H9 (cell line): ENCODE measurements at places on chromosomes 16 and 17. TPM values are rescaled to one million over a fixed set of nuclear protein-coding genes. Genes with fewer than 3 reads are reported as not detected.

- H3K36me3 ChIP-seq = no peaks in the 10 kb centered on the region
- no peak overlapping the region for H3K4me3 ChIP-seq
- no peaks in the 10 kb centered on the region for H3K4me1 ChIP-seq
- no peak for DNase-seq
- peaks cover 12% of the 10 kb centered on the region for H3K27me3 ChIP-seq
- no peak overlapping the region for H3K27ac ChIP-seq
Observed at GRCh38 chr17:80569924-80570323, 25.3 kb downstream of the RPTOR start.

Gene HASPIN
- total RNA-seq = 26.6 and 26.7 TPM in 2 replicates

- H3K4me3 ChIP-seq = no peak overlapping the region
- DNase-seq = no peak
- H3K27ac ChIP-seq = no peak overlapping the region
- H3K4me1 ChIP-seq = peaks cover 5% of the 10 kb centered on the region; the same call in 1 of the 2 replicates
- no peaks in the 10 kb centered on the region for H3K27me3 ChIP-seq
Observed at GRCh38 chr16:24204150-24204665, 51.9 kb upstream of the CACNG3 start.

DNA sequence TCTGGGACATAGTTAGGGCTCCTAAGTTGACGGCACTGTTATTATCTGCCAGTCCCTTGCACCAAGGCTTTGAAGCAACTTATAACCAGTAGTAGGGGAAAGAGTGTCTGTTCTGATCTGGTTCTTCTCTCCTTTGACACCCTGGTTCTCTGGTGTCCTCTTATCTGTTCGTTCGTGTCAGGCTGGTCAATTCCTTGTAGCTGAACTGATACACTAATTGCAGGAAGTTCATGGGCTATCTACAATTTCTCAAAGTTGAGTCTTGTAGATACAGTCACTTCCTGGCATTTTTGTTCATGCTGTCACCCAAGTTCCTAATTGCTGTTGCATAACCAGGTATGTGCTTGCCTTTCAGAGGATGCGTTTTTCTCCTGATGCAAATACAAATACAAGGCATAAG is 17.3 kb upstream of the MYO1D start:
- H3K36me3 ChIP-seq = no peaks in the 10 kb centered on the region
- H3K4me3 ChIP-seq = no peak overlapping the region
- no peaks in the 10 kb centered on the region for H3K4me1 ChIP-seq
- H3K27me3 ChIP-seq = no peaks in the 10 kb centered on the region
- DNase-seq = no peak

Gene NPIPA3
- 1.1 and 1.3 TPM in 2 replicates for total RNA-seq

Gene RRAD
- total RNA-seq = 0.44 and 0.72 TPM in 2 replicates

Gene ST6GALNAC1
- not detected in 2 replicates for total RNA-seq

Gene METTL22
- 48.9 and 51.9 TPM in 2 replicates for total RNA-seq

DNA sequence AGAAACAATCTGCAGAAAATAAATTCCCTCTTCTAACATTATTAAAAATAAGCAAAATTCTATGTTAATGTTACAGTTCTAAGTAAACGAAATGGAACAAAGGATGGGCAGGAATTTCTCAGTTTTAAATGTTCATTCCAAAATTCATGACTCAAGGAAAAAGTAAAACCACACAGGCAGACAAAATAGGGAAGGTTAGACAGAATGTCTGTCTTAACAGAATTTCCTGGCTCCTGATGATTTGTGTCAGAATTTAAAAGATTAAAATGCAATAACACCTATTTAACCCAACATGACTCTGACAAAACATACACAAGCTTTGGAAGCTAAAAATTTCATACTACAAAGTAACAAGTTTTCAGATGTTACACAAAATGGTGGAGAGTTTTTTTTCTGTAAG is 42.8 kb downstream of the SPOP start:
- no peak overlapping the region for H3K4me3 ChIP-seq
- no peak overlapping the region for H3K27ac ChIP-seq
- no peak for DNase-seq
- H3K36me3 ChIP-seq = peaks cover 11% of the 10 kb centered on the region
- no peaks in the 10 kb centered on the region for H3K27me3 ChIP-seq

GRCh38 chr17:29592850-29593551 is at the start of gene ANKRD13B:
Gene ANKRD13B, plus strand, starts transcription at chr17:29593132. Its CDS starts 490 bp downstream, at chr17:29593622.
- peaks cover 4% of the 10 kb centered on the region; the same call in 1 of the 2 replicates for H3K4me1 ChIP-seq
- H3K4me3 ChIP-seq = peak within 1 kb of the TSS; percentile 81
- no peaks in the 10 kb centered on the region for H3K27me3 ChIP-seq
- no peaks in the 10 kb centered on the region for H3K36me3 ChIP-seq
- no peak within 1 kb of the TSS for H3K27ac ChIP-seq

Gene SPNS3
- not detected in 2 replicates for total RNA-seq

Gene SULT1A4
- total RNA-seq = 1.9 and 7.6 TPM in 2 replicates

Gene DOK4
- total RNA-seq = 13.1 and 13.2 TPM in 2 replicates

DNA sequence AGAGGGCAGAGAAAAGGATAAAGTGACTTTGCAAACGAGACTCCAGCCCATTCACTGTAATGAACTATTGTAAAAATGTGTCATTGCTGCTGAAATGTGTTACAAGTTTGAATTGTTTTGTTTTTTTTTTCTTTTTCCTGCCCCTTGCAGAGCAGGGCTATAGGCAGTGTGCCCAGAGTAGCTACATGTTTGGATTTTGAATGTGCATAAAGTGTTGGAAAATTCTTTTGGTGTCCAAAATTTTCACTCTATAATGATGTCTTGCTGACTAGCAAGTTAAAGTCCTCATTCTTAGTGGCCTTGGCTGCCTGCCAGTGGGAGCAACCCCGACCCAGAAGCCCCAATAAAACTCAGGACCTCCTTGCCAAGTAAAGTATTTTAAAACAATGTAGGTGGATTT is 66.5 kb downstream of the IGF2BP1 start:
- no peak overlapping the region for H3K4me3 ChIP-seq
- no peaks in the 10 kb centered on the region for H3K36me3 ChIP-seq
- H3K27ac ChIP-seq = no peak overlapping the region
- H3K4me1 ChIP-seq = no peaks in the 10 kb centered on the region
- DNase-seq = no peak

GRCh38 chr16:351804-352520 is 561 bp downstream of the AXIN1 start:
- no peaks in the 10 kb centered on the region for H3K27me3 ChIP-seq
- H3K36me3 ChIP-seq = peaks cover 6% of the 10 kb centered on the region; the same call in 2 of the 3 replicates
- H3K4me1 ChIP-seq = no peaks in the 10 kb centered on the region
- H3K27ac ChIP-seq = no peak overlapping the region

Gene GNG13
- total RNA-seq = not detected in 2 replicates

- no peaks in the 10 kb centered on the region; the same call in 1 of the 2 replicates for H3K36me3 ChIP-seq
- H3K27me3 ChIP-seq = no peaks in the 10 kb centered on the region
- no peak for DNase-seq
- H3K4me1 ChIP-seq = no peaks in the 10 kb centered on the region
- H3K4me3 ChIP-seq = no peak overlapping the region
Observed at GRCh38 chr17:35900280-35900679, 20.1 kb upstream of the CCL5 start.

DNA sequence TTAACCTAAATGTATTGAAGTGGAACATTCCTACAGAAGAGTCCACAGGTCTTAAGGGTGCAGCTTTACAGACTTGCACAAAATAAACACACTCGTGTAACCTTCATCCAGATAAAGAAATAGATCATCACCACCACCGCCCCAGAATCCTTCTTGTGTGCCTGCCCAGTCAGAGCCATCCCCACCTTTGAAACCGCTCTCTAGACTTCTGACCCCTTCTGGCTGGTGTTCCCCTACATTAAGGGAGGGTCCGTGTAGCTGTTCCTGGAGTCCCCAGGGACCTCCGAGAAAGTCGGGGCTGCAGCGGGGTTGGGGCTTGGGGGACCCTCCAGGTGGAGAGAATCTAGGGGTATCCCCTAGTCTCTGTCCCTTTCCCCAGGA is 9.4 kb downstream of the TBX4 start:
- no peaks in the 10 kb centered on the region for H3K36me3 ChIP-seq
- DNase-seq = peak; percentile 50
- H3K4me3 ChIP-seq = peak overlapping the region; percentile 50; the same call in 1 of the 2 replicates
- H3K27me3 ChIP-seq = peaks cover 83% of the 10 kb centered on the region
- no peak overlapping the region for H3K27ac ChIP-seq
- no peaks in the 10 kb centered on the region; the same call in 1 of the 2 replicates for H3K4me1 ChIP-seq

- no peaks in the 10 kb centered on the region for H3K4me1 ChIP-seq
- no peaks in the 10 kb centered on the region for H3K36me3 ChIP-seq
- H3K27ac ChIP-seq = no peak overlapping the region
- DNase-seq = peak; percentile 26
- H3K4me3 ChIP-seq = no peak overlapping the region
Observed at GRCh38 chr17:7816926-7817642, 16.9 kb upstream of the KDM6B start.

DNA sequence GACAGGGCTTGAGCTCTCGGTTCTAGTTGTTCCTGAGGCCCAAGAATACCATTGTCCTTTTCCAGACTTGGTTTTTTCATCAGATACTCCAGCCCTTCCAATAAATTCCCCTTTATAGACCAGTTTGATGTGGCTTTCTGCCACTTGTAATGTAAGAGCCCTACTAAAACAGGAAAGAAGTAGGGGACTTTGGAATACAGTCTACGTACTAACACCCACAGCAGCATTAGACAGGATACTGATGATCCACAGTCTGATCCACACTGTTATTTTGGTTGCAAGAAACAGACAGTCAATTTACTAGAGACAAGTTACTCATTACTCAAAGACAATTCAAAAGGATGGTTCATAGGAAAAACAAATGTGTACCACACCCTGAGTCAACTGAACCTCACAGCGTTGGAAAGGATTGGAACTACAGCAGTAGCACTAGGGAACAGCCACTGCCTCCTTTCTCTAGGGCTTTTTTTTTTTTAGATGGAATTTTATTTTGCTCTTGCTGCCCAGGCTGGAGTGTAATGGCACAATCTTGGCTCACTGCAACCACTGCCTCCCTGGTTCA is 45.9 kb upstream of the MED13 start:
- H3K27me3 ChIP-seq = no peaks in the 10 kb centered on the region
- H3K4me3 ChIP-seq = no peak overlapping the region
- DNase-seq = no peak

- H3K36me3 ChIP-seq = no peaks in the 10 kb centered on the region
- H3K4me1 ChIP-seq = no peaks in the 10 kb centered on the region
- no peak overlapping the region for H3K4me3 ChIP-seq
- no peak for DNase-seq
- H3K27ac ChIP-seq = no peak overlapping the region
- peaks cover 7% of the 10 kb centered on the region; the same call in 1 of the 2 replicates for H3K27me3 ChIP-seq
Observed at GRCh38 chr17:56601591-56601990, 8.1 kb downstream of the NOG start.

Gene MYH2
- 0.68 and 0.90 TPM in 2 replicates for total RNA-seq

GRCh38 chr17:81534157-81535006 is 6.2 kb downstream of the FSCN2 start:
- H3K27ac ChIP-seq = no peak overlapping the region
- H3K27me3 ChIP-seq = peaks cover 7% of the 10 kb centered on the region; the same call in 1 of the 2 replicates
- H3K36me3 ChIP-seq = peaks cover 5% of the 10 kb centered on the region

- H3K4me3 ChIP-seq = no peak overlapping the region
- no peaks in the 10 kb centered on the region for H3K27me3 ChIP-seq
- peaks cover 3% of the 10 kb centered on the region; the same call in 1 of the 2 replicates for H3K4me1 ChIP-seq
- DNase-seq = no peak
Observed at GRCh38 chr17:66378296-66378695, 75.9 kb downstream of the PRKCA start.

- H3K36me3 ChIP-seq = peaks cover 10% of the 10 kb centered on the region
- no peak for DNase-seq
- H3K4me3 ChIP-seq = no peak overlapping the region
Observed at GRCh38 chr17:13562271-13562800, 39.4 kb downstream of the HS3ST3A1 start.

DNA sequence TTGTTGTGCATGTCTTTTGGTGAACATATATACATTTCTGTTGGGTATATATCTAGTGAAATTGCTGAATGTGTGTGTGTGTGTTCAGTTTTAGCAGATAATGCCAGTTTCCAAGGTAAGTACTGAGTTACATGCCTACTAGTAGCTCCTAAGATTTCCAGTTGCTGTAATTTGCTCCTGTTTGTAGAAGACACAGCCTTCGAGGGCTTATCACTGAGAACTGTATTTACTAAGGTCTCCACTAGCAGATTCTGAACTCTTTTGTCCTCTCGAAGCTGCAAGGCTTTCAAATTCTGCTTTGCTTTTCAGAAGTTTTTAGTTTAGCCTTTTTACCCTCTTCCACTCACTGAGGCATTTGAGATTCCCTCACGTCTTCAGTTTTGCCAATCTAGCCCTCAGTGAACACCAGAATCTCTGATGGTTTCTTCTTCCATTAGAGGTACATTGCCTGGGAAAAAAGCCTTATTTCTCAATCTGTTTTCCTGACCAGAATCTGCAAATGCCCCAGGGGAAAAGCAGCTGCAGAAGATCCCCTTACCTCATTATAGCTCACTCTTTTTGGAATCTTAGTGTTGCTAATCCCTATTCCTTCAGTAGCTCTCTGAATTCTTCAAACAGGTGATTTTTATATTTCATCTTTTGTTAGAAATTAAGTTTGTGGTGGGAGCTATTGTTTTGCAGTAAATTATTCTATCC is 52.9 kb downstream of the NF1 start:
- peaks cover 5% of the 10 kb centered on the region; the same call in 1 of the 2 replicates for H3K4me1 ChIP-seq
- no peaks in the 10 kb centered on the region for H3K27me3 ChIP-seq
- H3K36me3 ChIP-seq = peaks cover 17% of the 10 kb centered on the region
- no peak for DNase-seq
- H3K27ac ChIP-seq = no peak overlapping the region
- no peak overlapping the region for H3K4me3 ChIP-seq

DNA sequence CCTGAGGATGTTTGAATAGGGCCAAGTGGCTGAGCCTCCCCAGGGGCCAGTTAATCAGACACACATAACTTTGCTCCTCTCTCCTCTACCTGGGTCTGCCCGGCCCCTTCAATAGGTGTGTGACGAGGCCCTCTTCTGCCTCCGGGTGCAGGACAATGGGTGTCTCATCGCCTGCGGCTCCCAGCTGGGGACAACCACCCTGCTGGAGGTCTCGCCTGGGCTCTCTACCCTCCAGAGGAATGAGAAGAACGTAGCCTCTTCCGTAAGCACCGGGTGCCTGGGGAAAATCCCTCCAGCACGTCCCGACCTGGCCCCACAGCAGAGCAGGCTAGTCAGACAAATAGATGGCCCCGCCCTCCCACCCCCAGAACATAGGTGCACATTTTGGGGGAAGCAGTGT is 16.1 kb upstream of the KIF19 start:
- no peak overlapping the region for H3K27ac ChIP-seq
- DNase-seq = peak; percentile 29
- H3K27me3 ChIP-seq = no peaks in the 10 kb centered on the region
- no peaks in the 10 kb centered on the region for H3K4me1 ChIP-seq
- no peak overlapping the region for H3K4me3 ChIP-seq

Gene TPSG1
- total RNA-seq = not detected in 2 replicates

- H3K27ac ChIP-seq = no peak overlapping the region
- peaks cover 29% of the 10 kb centered on the region for H3K36me3 ChIP-seq
- H3K4me1 ChIP-seq = no peaks in the 10 kb centered on the region
Observed at GRCh38 chr17:68248891-68249290, 1.0 kb downstream of the AMZ2 start.

GRCh38 chr16:22805326-22805725 is 8.6 kb upstream of the HS3ST2 start:
- no peak for DNase-seq
- H3K27me3 ChIP-seq = no peaks in the 10 kb centered on the region
